ENCODE measurements at places on chromosomes 12 and 14.
A peak's percentile ranks its signal among the peaks of the same experiment; 100 is the strongest.

DNA sequence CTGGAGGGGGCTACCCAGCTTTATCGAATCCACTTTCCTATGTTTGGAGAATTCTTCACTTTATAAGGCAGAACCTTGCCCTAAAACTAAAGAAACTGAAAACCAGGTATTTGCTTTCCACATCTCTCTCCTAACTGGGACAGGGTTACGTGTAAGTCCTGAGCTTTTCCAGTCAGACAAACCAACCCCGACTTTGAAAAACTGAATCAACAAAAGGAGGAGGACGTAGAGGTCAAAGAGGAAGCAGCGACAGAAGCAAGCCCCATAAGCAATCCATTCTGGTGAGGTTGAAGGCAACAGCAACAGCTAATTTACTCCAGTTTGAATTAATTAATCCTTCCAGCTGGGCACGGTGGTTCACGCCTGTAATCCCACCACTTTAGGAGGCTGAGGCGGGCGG is 47.2 kb downstream of the LRP6 start:
- peak; percentile 60 for DNase-seq

DNA sequence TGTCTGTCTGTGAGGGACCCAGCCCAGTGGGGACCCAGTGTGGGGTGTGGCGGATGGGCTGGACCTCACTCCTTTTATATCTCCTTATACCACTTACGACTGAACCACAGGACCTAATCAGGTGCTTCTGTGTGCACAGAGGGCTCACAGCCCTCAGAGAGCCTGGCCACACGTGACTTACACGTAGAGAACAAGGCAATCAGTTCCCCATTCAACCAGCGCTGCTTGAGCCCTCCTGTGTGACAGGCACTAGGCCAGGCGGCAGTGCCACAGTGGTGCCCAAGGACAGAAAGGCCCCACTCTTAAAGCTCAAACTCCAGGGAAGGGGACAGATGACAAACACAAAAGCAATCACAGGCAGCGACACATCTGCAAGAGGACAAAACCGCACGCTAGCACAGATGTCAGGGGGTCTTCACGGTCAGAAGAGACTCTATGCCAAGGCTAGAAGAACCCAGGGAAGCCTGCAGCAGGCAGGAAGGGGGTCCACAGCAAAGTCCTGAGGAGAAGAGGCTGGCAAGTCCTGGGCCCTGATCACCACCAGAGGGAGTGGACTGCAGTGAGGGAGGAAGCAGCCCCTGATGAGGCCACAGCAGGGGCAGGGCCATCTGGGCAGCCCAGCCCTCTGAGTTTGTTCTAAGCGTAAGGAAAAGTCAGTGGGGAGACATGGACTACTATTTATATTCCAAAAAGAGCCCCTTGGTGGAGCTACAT is 39.3 kb downstream of the SETD3 start:
- no peak for DNase-seq

GRCh38 chr14:60349663-60350365 is 100.8 kb downstream of the PPM1A start:
- no peak for DNase-seq

GRCh38 chr14:92551044-92551841 is 37.7 kb downstream of the RIN3 start:
- no peak for DNase-seq

DNA sequence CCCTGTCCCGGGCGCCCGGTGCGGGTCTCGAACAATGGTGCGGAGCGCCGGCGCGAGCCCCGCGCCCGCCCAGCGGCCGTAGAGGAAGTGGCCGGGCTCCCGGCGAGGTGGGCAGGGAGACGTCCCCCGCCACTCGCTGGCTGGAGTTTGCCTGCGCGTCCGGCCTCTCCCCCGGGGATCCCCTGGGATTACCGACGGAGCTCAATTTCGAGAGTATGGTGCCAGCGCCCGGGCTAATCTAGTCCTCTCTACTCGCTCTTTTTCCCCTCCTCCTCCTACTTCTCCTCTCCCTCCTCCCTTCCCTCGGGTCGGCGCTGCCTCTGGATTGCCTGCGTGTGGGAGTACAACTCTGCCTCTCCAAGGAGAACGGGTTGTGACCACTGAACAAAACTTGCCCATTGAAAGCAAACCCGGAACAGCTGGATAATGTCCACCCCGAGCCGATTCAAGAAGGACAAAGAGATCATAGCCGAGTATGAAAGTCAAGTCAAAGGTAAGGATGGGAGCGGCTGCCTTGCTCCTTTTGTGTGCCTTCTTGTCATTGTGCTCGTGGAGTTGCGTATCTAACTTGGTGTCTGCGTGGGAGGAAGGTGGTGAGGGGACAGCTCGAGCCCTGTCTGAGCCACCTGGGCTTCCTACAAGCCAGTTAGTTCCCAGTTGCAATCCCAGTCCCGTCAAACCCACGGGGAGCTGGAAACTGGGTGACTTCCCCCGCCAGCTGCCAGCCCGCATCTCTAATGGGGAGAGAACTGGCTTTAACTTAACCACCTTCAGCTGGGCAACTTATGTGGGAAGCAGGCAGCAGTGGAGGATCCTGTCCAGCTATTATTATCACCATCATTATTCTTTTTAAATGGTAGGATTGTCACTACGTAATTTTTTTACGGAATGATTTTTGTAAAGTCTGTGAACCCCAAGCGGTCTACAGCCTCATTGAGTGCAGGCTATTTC is at the start of gene SRGAP1:
Gene SRGAP1 (plus strand): TSS at position 310 of the 951 bp plus-strand sequence. CDS start 117 bp downstream, at position 427.
- no peak for DNase-seq

DNA sequence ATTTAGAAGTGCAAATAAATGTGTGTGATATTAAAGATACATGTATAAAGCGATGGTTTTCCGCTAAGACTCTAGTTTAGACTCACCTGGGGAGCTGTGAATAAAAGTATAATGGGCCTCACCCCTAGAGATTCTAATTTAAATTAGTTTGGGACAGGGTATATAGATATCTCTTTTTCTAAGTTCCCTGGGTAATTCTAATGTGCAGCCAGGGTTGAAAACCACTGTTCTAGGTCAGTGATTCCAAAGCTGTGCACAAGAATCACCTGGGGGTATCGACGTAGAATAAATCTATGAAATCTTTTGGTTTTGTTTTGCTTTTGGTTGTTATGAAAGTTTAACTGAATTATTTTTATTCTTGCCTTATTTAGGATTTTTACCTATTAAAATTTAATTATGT is 302.1 kb downstream of the KCNH5 start:
- DNase-seq: no peak

DNA sequence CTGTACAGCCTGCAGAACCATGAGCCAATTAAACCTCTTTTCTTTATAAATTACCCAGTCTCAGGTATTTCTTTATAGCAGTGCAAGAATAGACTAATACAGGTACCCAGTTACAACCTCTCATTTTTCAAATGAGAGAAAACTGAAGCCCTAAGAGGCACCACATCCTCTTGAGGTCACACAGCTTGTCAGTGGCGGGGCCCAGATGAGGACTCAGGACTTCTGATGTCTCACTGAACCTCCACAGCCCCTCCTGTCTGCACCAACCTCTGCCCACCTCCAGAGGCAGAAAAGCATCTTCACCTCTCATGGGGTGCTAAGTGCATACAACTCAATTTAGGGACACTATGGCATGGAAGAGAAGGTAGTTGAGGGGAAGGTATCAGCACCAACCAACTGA is 120.7 kb downstream of the CRACR2A start:
- no peak for DNase-seq

GRCh38 chr12:11240348-11240930 is 29.1 kb downstream of the PRB3 start:
- no peak for DNase-seq

GRCh38 chr14:82159624-82160023 is 626.0 kb upstream of the SEL1L start:
- DNase-seq: no peak

DNA sequence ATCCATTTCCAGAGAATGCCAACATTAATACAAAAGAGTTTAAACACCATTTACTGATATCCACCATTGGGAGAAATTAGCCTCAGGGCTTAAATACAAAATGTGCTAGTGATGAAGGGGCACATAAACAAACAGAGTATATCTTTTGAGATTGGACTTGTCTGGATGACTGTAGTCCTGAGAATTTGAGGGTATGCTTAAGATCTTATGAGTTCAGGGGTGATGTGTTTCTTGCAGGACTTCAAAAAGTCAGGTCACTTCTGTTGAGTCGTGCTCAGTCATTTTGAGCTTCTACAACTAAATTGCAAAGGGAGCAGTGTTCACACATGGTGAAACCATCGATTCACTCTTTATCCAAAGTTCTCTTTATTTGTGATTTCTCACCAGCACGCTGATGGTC is 425.7 kb downstream of the ATP23 start:
- DNase-seq: no peak

- no peak for DNase-seq
These were observed 70.1 kb downstream of the PHETA1 start for GRCh38 chr12:111298582-111299436.

- DNase-seq: no peak
These were observed 20.5 kb downstream of the RNF10 start for GRCh38 chr12:120554678-120555077.

DNA sequence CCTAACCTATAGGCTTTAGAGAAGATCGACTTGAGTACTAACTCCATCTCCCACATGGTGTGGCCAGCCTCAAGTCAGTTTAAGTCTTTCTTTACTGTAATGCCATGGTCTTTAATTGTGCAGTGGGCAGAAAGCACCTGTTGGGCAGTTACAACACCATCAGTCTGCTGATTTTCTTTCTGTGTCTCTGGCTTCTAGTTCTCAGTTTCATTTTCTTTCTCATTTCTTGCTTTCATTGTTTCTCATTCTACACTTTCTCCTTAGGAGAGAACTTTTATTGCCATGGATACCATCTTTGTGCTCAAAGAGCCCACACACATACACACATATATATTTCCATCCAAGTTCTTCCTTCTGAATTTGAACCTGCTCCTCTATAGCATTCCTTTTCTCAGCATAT is 96.1 kb upstream of the SLC16A7 start:
- DNase-seq: no peak

GRCh38 chr14:94559638-94560290 is 1.5 kb upstream of the SERPINA4 start:
- DNase-seq: no peak

- DNase-seq: no peak
These were observed 25.9 kb downstream of the SLCO1A2 start for GRCh38 chr12:21308785-21309184.
